8988T (cell line): ENCODE measurements at places on chromosomes 16 and 17.

DNA sequence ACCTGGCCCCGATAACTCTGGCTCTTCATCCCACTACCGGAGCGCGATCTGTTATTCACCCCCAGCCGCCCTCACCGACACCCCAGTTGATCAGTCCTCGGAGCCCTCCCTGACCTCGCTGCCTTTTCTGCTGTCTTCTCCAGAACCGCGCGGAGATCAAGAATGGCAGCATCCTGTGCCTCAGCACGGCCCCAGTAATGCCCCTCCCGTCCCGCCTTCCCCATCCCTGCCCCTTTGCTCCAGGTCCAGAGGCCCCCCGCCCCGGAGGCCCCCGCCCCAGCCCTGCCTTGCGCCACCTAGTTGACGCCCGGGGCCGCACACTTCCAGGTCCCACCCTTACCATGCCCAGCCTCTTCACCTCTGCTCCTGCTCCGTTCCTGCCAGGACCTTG lies 872 bp downstream of the ELMO3 start:
- DNase-seq: no peak

DNA sequence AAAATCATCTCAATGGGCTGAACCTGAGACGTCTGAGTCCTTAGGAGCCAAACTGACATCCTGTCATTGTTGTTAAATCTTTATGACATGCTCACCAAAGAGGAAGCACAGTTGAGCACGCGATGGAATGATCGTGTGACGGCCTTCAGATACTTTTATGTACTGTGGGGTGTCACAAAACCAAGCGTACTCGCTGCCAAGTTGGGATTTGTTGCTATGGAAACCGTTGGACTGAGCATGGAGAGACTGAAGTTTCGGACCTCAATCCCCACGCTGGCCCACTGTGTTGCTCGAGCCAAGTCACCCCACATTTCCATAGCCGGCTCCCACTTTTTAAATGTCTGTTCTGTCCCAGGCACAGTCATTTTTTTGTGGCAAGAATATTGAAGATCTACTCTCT lies 222.8 kb upstream of the SDK2 start:
- no peak for DNase-seq

GRCh38 chr17:71919186-71919585 lies 201.6 kb upstream of the SOX9 start:
- DNase-seq: no peak

DNA sequence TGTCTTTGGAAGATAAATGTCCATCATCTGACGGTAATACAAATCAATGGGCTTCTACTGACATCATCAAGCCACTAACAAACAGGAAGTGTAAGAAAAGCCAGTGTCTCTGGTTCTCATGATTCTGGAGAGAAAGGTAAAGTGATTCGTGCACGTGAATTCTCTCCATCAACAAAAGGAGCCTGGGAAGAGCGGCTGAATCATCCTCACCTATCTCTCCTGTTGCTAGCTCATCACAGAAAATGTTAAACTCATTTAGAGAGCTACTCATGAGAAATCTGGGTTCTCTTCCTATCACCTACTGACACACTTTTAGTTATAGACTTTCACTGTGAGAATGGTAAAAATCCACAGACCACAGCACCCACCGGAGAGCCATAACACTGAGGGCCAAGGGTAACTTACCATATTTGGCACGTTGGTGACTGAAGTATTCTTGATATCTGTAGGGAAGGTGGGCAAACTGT lies 70.3 kb downstream of the CREBBP start:
- DNase-seq: no peak

GRCh38 chr17:79919164-79919585 lies 79.9 kb upstream of the CBX4 start:
- DNase-seq: peak; percentile 49

DNA sequence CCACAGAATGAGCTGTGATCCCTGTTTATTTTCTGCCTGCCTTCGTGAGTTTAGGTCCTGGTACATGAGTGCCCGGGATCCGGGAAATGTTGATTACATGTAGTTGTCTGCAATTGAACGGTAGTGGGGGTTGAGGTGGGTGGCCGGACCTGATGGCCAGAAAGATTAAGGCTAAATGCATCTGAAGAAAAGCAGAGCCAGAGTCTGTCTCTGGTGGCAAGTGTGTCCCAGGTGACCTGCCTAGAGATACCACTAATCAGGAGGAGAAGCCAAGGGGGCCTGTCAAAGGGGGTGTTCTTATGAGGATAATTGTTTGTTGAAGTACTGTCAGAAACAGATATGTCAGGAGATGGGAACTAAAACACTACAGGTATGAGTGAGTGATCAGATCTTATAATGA lies 154.0 kb upstream of the ASIC2 start:
- no peak for DNase-seq

DNA sequence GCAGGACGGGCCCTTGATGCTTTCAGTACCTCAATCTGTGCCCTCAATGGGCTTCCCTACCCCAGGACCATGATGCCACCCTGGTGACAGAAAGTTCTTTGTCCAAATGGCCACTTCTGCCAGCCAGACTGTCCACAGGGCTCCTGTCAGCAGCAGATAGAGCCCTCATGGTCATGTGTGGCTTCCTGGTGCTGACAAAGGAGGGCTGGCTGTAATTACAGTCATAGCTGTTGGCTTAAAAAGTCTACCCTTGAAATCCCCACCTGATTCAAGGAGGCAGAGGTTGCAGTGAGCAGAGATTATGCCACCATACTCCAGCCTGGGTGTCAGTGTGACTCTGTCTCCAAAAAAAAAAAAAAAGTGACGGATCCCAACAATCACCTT lies 3.3 kb downstream of the TRPV2 start:
- DNase-seq: no peak

DNA sequence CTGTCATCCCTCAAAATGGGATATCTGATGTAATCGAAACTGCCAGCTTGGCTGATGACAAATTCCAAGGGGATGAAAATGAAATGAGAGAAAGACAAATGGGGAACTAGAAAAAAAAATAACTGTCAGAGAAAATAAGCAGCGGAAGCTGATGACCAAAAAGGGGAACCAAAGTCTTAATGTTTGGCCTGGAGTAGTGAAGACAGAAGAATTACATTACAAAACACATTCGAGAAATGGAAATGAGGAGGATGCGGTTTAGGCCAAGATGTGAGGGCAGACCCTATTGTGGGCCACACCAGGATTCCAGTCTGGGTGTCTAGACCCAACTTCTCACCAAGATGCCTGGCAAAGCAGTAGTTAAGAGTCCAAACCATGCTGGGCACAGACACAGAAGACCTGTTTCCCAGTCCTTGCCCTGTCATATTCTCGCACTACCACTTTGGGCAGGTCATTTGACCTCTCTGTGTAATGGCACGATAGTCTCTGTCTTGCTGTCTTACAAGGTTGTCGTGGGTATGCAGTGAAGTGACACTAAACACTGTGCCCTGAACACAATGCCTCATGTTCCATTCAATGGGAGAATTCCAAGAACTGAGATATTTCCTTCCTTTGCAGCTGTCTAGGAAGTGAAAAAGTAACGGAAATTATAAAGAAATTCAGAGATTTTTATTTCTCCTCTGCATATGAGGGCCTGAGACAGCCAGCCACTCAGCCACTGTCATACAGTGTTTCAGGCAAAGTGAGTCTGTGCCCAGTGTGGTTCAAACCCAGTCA lies 12.3 kb upstream of the CCL2 start:
- no peak for DNase-seq

DNA sequence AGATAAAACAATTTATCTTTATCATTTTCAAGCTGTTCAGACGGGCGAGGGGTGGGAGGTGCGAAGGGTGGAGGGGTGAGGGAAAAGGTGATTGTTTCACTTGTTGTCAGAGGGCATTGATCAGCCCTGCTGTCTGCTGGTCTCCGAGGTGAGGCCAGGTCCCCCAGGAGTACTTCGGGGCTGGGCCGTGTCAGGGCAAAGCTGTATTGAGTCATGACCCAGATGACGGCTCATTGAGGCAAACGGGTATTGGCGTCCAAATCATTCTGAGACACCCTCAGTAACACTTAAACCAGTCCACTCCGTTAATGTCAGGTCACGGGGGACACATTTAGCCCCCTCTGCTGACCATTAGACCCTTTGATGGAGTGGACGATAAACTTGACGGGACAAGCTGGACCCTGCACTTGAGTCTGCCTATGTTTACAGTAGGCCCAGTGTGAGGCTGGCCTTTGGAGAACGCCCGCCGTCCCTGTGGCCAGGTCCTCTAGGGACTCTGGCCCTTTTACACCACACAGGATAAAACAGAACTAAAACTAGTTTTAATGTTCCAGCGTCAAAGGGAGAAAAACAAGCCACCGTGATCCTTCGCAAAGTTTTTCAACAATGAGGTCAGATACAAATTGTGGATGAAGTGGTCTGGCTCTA lies 502.2 kb upstream of the ZFHX3 start:
- DNase-seq: no peak

- no peak for DNase-seq
Measured at GRCh38 chr16:89360760-89361435, 129.5 kb downstream of the ANKRD11 start.

GRCh38 chr16:10943064-10943353 lies 741 bp upstream of the DEXI start:
- no peak for DNase-seq

GRCh38 chr16:84434800-84435199 lies 66.5 kb downstream of the ATP2C2 start:
- no peak for DNase-seq

- DNase-seq: no peak
Measured at GRCh38 chr17:49670641-49671040, 7.3 kb downstream of the SPOP start.

- DNase-seq: no peak
Measured at GRCh38 chr17:17698371-17698770, 17.1 kb downstream of the RAI1 start.

GRCh38 chr16:13937411-13937810 lies 17.5 kb downstream of the ERCC4 start:
- DNase-seq: no peak

DNA sequence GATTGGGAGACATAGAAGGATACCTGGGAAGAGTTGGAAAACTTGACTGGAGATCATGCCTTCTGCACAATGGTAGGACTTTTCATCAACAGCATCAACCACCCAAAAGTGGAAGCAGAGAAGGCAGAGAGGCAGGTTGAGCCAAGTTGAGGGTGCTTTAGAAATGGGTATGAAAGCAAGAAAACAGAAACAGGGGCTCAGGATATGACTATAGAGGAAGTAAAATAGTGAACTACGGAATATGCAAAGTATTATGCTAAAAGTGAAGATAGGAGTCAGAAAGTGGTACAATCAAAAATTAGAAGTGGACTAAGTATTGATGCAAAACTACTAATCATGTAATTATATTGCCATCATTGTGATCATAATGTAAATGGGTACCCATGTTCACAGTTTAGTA lies 16.1 kb upstream of the ARHGAP44 start:
- DNase-seq: no peak

GRCh38 chr17:12193144-12193735 lies 172.6 kb downstream of the MAP2K4 start:
- DNase-seq: no peak

DNA sequence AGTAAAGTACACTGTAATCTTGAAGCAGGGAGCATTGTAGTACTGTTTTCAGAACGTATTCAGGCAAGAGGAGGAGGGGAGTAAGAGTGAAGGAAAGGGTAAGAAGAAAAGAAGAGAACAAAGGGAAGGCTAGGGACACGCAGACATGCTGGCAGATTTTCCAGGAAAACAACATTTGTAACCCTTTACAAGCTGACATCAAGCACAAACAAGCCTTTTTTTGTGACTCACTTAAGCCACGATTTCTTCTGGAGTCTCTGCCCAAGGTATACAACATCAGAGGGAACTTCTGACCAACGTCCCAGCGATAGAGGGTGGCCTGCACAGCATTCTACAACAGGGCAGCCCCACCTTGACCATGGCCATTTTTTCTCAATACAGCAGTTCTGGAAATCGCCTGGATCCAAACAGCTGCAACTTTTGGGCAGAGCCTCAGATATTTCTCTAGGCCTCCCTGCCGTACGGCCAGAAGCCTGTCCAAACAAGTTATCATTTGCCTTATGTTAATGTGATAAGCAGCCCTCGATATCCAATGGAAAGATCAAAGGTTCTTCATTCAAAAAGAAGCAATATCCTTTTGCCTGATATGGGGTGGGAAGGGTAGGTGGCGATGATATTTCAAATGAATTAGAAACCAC lies 247.3 kb downstream of the ZFHX3 start:
- DNase-seq: no peak

GRCh38 chr16:19841184-19841583 lies 43.5 kb downstream of the GPRC5B start:
- DNase-seq: no peak

- DNase-seq: no peak
Measured at GRCh38 chr17:53719229-53719628, 103.5 kb upstream of the KIF2B start.
